ENCODE measurements at places on chromosomes 7 and 10.

DNA sequence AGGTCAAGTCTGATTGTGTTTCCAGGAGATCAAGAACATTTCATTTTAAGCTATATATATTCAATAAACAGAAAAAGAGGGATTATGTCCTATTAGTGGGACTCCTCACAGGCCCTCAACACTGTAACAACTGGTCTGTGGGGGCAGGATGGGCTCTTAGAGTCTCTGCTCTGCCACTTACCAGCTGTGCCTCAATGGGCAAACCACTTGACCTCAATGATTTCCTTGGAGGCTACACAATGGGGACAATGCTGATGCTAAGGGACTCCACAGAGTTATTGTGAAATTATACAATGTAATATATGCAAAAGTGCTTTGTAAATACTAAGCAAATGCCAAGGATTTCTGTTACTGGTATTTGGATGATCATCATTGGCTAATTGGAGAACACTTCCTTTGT is 33.2 kb upstream of the MXI1 start:
- DNase-seq = no peak

GRCh38 chr10:85784792-85785191 is 581.8 kb downstream of the GRID1 start:
- no peak for DNase-seq

GRCh38 chr10:130656187-130656575 is 520.0 kb downstream of the GLRX3 start:
- DNase-seq = no peak

GRCh38 chr7:44772867-44773266 is 23.6 kb upstream of the PPIA start:
- DNase-seq = no peak

GRCh38 chr10:69061305-69062161 is 26.4 kb upstream of the SRGN start:
- DNase-seq = no peak

DNA sequence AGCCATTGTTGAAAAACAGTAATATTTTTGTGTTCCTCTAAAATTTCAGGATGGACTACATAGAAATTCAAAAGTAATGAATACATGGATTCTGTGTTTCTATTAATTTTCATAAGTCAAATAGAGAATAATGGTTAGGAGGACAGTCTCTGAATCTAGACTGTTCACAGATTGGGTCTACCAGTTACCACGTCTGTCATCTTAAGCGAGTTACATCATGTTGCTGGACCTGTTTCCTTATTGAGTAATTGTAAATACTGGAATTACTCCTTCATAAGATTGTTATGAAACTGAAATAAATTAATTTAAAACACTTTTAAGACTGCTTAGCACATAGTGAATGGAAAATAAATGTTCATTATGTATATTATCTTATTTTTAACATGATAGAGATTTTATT is 172.3 kb downstream of the KCND2 start:
- DNase-seq = no peak

GRCh38 chr10:49151025-49151445 is 17.2 kb upstream of the FAM170B start:
- DNase-seq = no peak

DNA sequence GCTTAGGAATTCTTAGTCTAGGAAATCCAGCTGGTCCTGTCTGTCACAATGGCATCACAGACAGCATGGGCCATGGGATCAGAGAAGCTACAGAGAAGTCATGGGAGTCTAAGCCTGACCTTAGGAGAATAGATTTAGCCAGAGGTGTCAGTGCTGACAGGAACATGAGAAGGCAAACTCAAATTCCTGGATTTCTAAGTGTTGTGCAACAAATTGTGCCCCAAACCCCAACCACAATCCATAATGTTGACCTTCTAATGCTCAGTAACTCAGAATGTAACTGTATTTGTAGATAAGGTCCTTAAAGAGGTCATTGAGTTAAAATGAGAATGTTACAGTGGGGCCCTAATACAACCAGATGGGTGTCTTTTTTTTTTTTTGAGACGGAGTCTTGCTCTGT is 95.9 kb upstream of the RHOBTB1 start:
- no peak for DNase-seq

DNA sequence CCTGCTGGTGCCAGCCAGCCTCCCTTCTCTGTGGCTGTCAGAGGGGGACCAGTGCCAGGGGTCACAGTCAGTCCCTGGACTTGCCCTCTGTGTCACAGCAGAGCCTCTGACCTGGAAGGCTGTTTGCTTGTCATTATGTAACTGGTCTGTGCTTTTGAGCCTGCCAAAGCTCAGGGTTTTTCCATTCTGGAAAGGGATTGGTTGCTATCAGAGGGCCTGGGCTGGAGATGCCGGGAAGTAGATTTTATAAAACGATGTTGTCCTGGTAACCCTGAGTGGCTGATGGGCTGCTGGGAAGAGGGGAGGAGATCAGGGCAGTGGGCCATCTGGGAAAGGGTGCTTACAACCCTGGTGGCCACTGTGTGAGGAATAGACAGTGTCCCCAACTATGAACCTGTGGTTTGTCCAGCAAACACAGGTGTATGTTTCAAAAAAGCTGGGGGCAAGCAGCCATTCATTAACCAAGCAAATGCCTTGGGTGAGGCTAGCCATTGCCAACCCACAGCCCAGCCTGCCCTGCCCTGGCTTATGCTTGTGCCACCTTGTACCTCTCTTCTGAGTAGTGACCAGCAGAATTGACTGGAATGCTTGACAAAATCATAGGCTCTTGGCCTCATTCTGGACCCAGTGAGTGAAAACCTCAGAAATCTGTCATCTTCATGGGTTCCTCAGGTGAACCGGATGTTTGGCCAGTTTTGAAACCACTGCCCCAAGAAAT is 21.6 kb downstream of the SFTPD start:
- no peak for DNase-seq

DNA sequence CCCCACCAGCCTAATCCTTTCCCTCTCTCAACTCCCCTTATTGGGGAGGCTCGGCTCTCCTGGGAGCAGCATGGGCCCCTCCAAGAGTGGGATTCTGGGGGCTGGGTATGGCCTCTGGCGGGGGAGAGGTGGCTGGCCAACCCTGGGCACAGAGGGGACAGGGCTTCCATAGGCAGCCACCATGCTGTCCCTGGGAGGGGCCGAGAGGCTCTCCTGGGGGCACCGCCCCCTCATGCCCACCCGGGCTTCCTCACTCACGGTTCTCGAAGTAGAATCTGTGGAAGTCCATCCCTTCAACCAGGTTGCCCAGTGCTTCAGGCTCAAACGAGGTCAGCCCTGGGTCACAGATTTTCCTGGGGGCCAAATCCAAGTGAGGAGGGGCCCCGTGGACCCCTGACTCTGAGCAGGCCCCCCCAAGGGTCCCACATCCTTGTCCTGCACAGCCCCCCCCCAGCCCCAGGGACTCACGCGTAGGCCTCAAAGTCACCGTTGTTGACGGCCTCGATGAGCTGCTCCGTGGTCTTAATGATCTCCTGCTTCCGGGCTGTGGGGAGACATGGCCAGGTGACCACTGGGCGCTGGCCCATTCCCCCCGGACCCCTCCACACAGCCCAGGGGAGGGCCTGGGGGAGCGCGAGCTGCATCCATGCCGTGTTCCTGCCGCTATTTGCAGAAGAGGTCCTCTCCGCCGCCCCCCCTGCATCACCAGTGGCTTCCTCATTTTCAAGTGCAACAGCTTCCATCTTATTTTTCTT is 19.8 kb downstream of the YKT6 start:
- no peak for DNase-seq

GRCh38 chr10:118246332-118247295 is 95.5 kb downstream of the FAM204A start:
- no peak for DNase-seq

DNA sequence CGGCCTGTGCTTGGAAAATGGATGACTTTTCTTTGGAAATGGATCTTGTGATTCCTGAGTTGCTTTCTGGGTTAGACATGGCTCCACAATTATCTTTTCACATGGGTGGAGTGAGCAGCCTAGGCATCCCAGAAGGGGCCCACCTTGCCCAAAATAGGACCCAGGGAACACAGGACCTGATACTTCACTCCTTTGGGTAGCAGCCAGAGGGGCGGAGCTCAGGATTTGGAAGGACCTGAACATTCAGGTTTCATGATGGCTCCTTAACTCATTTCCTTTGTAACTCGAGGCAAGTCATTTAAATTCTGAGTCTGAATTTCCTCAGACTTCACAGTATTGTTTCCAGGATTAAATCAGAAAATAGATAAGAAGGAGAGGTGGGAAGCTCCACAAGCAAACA is 178.3 kb upstream of the ZMIZ1 start:
- no peak for DNase-seq

DNA sequence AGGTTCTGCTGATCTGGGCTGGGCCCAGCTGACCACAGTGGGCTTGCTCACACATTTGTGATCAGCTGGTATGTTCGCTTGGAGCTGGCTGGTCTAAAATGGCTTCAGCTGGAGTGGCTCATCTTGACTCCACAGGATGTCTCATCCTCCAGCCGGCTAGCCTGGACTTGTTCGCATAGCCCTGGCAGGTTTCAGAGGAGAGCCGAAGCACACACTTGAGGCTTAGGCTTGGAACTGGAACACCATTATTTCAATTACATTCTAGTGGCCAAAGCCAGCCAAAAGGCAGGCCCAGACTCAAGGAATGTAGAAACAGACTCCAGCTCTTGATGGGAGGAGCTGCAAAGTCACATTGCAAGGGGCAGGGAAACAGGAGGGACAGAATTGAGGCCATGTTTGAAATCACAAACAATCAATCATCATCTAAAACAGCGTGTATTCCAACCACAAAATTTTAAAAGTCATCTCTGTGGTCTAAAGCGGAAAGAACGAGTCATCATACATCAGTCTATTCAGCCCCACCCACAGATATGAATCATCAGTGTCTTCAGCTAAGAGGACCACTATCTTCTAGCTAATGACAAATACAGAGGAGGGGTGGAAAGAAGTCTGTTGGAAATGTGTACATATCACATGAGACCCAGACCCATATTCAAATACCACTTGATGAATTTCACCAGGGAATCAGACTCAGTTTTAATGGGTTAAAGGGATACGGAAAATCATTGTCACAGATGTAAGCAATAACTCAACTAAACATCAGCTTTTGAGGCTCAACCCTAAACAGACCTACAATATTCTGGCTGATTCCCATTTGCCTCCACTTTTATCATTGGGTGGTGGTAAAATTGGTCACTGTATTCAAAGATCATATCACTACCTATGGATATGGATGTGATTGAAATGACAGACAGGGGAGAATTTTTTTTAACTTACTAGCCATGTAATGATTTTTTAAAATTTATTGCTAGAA is 139.0 kb upstream of the MKLN1 start:
- DNase-seq = peak; percentile 19

DNA sequence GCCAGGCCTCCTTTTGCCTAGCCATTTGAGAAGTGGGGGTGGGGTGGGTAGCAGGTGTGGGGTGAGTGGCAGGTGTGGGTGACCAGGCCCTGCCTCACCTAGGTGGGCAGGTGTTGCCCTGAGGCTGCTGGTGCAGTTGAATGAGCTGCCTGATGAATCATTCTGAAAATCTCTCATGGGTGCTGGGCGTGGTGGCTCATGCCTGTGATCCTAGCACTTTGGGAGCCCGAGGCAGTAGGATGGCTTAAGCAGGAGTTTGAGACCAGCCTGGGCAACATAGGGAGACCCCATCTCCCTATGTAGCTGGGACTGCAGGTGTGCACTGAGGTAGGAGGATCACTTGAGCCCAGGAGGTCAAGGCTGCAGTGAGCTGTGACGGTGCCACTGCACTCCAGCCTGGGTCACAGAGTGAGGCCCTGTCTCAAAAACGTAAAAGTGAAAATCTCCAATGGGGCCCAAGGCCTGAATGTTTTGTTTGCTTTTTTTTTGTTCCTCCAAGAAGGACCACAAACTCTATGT is 17.7 kb downstream of the TSPAN14 start:
- no peak for DNase-seq

- no peak for DNase-seq
Measured at GRCh38 chr10:60718886-60719285, 59.4 kb upstream of the CDK1 start.

DNA sequence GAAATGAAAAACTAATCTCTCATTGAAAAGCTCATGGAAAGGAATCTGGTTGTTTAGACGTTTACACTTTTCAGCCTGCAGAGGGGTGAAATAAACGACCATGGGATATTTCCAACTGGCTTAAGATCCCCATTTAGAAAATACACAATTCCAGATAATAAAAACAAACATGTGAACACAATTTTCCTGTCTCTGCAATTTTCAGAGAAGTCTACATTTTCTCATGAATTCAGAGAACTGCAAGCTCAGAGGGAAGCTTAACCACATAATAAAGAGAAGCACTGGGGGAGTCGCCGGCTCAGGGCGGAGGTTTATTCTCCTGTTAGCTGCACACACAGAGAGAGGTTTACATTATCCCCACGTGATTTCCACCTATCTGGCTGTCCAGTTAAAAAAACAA is 215.2 kb downstream of the FANK1 start:
- no peak for DNase-seq

- DNase-seq = no peak
Measured at GRCh38 chr7:137904833-137905232, 58.1 kb upstream of the DGKI start.

GRCh38 chr10:47362199-47362598 is 14.0 kb downstream of the RBP3 start:
- DNase-seq = no peak

- no peak for DNase-seq
Measured at GRCh38 chr10:15163253-15163828, 5.2 kb downstream of the NMT2 start.

DNA sequence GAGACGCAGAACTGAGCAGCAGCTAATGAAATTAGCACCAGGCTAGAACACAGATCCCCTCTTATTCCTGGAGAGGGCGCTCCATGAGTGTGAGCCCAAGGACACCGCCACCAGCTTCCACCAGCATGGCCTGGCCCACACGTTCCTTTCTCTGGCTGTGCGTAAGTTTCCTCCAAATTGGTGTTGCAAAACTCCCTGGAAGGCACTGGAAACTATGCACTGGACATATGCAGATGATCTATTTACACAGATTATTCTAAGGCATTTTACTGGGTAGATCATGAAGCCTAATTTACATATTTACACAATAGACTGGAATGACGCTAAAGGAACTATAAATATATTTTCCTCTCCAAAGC is 455.6 kb upstream of the FOXK1 start:
- DNase-seq = no peak

- DNase-seq = no peak
Measured at GRCh38 chr10:7980196-7980595, 74.3 kb upstream of the GATA3 start.

DNA sequence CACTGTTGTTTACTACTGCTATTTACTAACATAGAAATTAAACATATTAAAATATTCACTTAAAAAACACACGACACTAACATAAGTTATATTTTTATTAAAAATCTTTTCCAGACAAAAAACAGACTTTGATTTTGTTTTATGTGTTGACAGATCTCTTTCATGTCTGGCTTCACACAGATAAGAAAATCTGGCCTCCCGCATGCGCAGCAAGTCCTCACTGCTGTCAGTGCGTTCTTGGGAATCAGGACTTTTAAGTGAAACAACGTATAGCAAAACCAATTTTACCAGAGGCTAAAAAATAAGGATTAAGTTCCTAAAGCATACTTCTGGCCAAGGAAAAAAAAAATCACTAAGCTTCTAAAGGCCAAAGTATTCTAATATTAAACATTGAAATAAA is 1.2 kb upstream of the IDI1 start:
- DNase-seq = no peak

DNA sequence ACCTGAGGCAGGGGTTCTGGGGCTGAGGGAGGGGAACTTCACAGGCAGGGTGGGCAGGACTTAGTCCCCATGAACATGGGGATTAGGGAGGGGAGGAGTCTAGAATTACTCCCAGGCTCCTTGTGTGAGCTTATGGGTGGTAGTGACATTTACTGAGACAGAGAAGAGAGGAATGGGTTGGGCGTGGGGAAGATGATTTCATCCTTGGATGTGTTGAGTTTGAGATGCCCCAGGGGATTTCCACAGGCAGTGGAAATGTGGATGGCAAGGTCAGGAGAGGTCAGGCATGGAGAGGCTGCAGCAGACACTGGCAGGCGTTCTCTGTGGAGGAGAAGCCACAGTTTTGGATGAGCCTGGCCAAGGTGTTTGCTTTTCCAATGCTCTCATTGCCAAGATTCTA is 26.4 kb upstream of the GSDME start:
- DNase-seq = no peak
